Activated B cell treated with CpG ODN at 0.5 μM for 24 hours (primary cell): ENCODE measurements at places on chromosomes 12 and 14. TPM values are rescaled to one million over a fixed set of nuclear protein-coding genes. Genes with fewer than 3 reads are reported as not detected.

Gene FOXG1
- total RNA-seq, result not detected in 2 replicates

Gene NT5DC3
- total RNA-seq, result 11.6 and 12.4 TPM in 2 replicates

Gene SIRT4
- 1.6 and 1.7 TPM in 2 replicates for total RNA-seq

Gene RPGRIP1
- total RNA-seq, result not detected in 2 replicates

- H3K4me3 ChIP-seq, result peak overlapping the region; percentile 84
- H3K27me3 ChIP-seq, result peaks cover 37% of the 10 kb centered on the region
- DNase-seq, result no peak
- H3K36me3 ChIP-seq, result no peaks in the 10 kb centered on the region
Observed at GRCh38 chr12:44875417-44875953, 630 bp downstream of the NELL2 start.

DNA sequence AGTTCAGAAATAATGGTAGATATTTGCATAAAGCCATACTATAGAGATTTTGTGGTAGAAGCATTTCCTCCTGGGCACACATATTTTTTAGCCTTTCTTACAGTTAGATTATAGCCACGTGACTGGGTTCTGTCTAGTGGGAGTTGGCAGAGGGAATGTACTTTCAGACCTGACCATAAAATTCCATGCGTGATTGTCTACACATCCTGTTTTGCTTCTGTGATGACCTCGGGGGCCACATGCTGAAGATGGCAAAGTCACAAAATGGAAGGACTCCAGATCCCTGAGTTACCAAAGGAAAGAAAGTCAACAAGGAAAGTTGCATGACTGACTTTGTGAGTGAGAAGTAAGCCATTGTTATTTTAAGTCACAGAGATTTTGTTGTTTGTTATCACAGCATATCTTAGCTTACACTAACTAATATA is 14.6 kb upstream of the MIA2 start:
- peaks cover 5% of the 10 kb centered on the region for H3K4me1 ChIP-seq
- no peak overlapping the region for H3K4me3 ChIP-seq
- no peak for DNase-seq

DNA sequence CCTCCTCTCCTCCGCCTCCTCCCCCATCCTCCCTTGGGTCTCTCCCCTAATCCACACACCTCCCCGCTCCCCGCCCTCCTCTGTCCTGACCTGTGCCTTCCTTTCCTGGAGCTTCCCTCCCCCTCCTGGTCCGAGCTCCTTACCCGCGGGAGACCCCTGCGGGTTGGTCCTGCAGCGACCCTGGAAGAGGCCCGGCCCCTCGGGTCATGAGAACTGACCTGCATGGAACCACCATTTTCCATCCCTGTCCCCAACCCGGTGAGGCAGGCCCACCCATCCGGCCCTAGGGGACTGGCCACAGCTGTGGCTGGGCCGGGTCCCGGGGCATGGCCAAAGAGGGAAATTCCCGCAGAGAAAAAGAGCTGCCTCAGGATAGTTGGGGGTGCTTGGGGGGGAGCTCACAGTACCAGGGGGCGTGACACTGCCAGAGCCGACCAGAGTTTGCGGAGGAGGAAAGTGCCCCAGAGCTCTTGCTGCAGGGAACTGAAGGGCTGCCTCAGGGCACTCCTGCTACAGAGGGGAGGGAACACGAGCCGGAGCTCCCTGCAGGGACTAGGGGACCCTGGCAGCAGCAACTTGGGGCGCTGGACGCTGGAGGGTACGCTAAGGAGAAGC is 613 bp downstream of the ARHGEF40 start:
- H3K4me3 ChIP-seq, result peak overlapping the region; percentile 83
- H3K27me3 ChIP-seq, result peaks cover 13% of the 10 kb centered on the region
- no peaks in the 10 kb centered on the region for H3K36me3 ChIP-seq
- H3K4me1 ChIP-seq, result peaks cover 42% of the 10 kb centered on the region
- no peak for DNase-seq

- no peaks in the 10 kb centered on the region for H3K4me1 ChIP-seq
- no peak overlapping the region for H3K4me3 ChIP-seq
- DNase-seq, result no peak
- H3K27ac ChIP-seq, result no peak overlapping the region
- H3K36me3 ChIP-seq, result no peaks in the 10 kb centered on the region
Observed at GRCh38 chr12:77032406-77032805, 33.0 kb downstream of the E2F7 start.

GRCh38 chr12:48696626-48697025 is 14.6 kb upstream of the KANSL2 start:
- H3K27me3 ChIP-seq, result no peaks in the 10 kb centered on the region
- no peaks in the 10 kb centered on the region for H3K4me1 ChIP-seq
- DNase-seq, result no peak
- H3K36me3 ChIP-seq, result peaks cover 74% of the 10 kb centered on the region
- H3K27ac ChIP-seq, result no peak overlapping the region

- no peak overlapping the region for H3K4me3 ChIP-seq
- H3K36me3 ChIP-seq, result no peaks in the 10 kb centered on the region
- H3K4me1 ChIP-seq, result no peaks in the 10 kb centered on the region
- H3K27ac ChIP-seq, result no peak overlapping the region
- no peak for DNase-seq
- no peaks in the 10 kb centered on the region for H3K27me3 ChIP-seq
Observed at GRCh38 chr12:76117751-76118150, 33.3 kb upstream of the NAP1L1 start.

DNA sequence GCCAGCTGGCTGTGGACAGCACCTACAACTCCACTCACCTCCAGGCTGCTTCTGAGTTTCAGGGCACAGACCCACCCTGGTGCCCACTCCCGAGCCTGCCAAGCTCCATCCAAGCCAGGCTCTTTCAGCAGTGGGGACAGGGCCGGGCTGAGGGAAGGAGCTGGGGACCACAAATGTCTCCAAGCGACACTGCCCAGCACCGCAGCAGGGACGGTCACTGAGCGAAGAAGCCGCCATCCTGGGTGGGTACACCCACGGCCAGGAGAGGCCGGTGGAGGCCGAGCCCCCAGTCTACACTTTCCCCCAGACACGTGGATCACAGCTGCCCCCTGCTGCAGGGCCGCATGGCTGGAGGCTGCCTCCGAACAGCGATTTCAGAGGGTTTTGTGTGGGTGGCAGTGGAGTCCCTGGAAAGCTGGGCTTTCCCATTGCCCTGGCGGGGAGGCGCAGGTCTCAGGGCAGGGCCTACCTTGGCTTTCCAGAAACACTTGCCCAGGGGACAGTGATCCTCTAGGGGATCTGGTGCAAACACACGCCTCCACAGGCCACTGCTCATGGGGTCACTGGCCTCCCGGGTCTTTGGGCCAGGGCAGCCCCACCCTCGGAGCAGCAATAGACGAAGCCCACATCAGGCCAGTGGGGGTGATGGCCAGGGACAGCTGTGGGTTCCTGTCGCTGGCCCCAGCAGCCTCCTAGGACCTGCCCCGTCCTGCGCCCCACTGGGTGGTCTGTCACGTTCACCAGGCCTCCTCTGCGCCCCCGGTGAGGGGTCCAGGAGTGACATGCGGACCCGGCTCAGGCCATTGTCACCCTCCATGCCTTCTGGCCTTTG is 1.2 kb upstream of the GPR132 start:
- H3K27ac ChIP-seq, result peak overlapping the region; percentile 89
- H3K27me3 ChIP-seq, result no peaks in the 10 kb centered on the region
- peak overlapping the region; percentile 90 for H3K4me3 ChIP-seq

GRCh38 chr12:115374480-115375185 is 690.7 kb upstream of the TBX3 start:
- H3K27ac ChIP-seq, result no peak overlapping the region
- no peak for DNase-seq
- no peaks in the 10 kb centered on the region for H3K4me1 ChIP-seq
- no peaks in the 10 kb centered on the region for H3K27me3 ChIP-seq
- no peak overlapping the region for H3K4me3 ChIP-seq
